Natural killer cell (primary cell): ENCODE measurements at places on chromosomes 11 and 22.

- no peaks in the 10 kb centered on the region for H3K4me1 ChIP-seq
- no peak overlapping the region for H3K4me3 ChIP-seq
- no peaks in the 10 kb centered on the region for H3K27me3 ChIP-seq
- H3K36me3 ChIP-seq, result no peaks in the 10 kb centered on the region
- H3K27ac ChIP-seq, result no peak overlapping the region
- DNase-seq, result no peak
Measured at GRCh38 chr11:19811380-19811779, 98.7 kb downstream of the NAV2 start.

GRCh38 chr22:45427114-45427513 lies 13.6 kb downstream of the RIBC2 start:
- H3K4me3 ChIP-seq, result no peak overlapping the region
- no peak overlapping the region for H3K27ac ChIP-seq
- H3K4me1 ChIP-seq, result peaks cover 17% of the 10 kb centered on the region
- no peak for DNase-seq

- no peak overlapping the region for H3K27ac ChIP-seq
- H3K4me3 ChIP-seq, result no peak overlapping the region
Measured at GRCh38 chr22:27749597-27750225, 51.8 kb downstream of the MN1 start.

GRCh38 chr22:43828725-43828997 lies 16.6 kb upstream of the EFCAB6 start:
- H3K4me1 ChIP-seq, result no peaks in the 10 kb centered on the region
- no peak overlapping the region for H3K27ac ChIP-seq
- no peaks in the 10 kb centered on the region for H3K36me3 ChIP-seq
- DNase-seq, result no peak
- no peak overlapping the region for H3K4me3 ChIP-seq

GRCh38 chr11:65546217-65546958 lies 11.8 kb downstream of the LTBP3 start:
- peaks cover 36% of the 10 kb centered on the region for H3K4me1 ChIP-seq
- no peaks in the 10 kb centered on the region for H3K27me3 ChIP-seq
- peak overlapping the region; percentile 34 for H3K4me3 ChIP-seq
- H3K27ac ChIP-seq, result peak overlapping the region; percentile 71
- peak; percentile 96 for DNase-seq

GRCh38 chr11:114433376-114433775 lies 5.9 kb upstream of the REXO2 start:
- no peaks in the 10 kb centered on the region for H3K27me3 ChIP-seq
- DNase-seq, result no peak
- H3K4me3 ChIP-seq, result no peak overlapping the region
- H3K4me1 ChIP-seq, result no peaks in the 10 kb centered on the region
- H3K36me3 ChIP-seq, result no peaks in the 10 kb centered on the region

DNA sequence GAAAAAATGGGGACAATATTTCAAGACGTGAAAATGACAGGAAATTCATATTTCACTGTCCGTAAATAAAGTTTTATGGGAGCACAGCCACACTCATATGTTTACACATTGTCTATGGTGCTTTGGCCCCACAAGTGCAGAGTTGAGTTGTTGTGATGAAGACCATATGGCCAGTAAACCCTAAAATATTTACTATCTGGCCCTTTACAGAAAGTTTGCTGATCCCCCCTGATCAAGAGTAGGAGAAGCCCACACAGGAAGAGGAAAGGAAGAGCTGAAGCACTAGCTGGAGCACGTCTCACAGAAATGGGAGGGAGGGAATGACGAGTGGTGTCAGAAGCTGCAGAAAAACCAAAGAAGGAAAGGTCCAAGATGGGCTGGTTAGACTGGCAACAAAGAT lies 78.8 kb downstream of the TNRC6B start:
- no peak for DNase-seq
- peaks cover 13% of the 10 kb centered on the region for H3K36me3 ChIP-seq
- H3K4me1 ChIP-seq, result no peaks in the 10 kb centered on the region
- H3K27ac ChIP-seq, result no peak overlapping the region
- H3K4me3 ChIP-seq, result no peak overlapping the region
- H3K27me3 ChIP-seq, result no peaks in the 10 kb centered on the region

GRCh38 chr11:97963528-97964331 lies 1057.0 kb upstream of the CNTN5 start:
- H3K36me3 ChIP-seq, result no peaks in the 10 kb centered on the region
- DNase-seq, result no peak
- no peaks in the 10 kb centered on the region for H3K27me3 ChIP-seq
- H3K4me1 ChIP-seq, result no peaks in the 10 kb centered on the region

- H3K4me1 ChIP-seq, result peaks cover 34% of the 10 kb centered on the region
- no peak overlapping the region for H3K27ac ChIP-seq
- no peaks in the 10 kb centered on the region for H3K27me3 ChIP-seq
- DNase-seq, result peak; percentile 13
- H3K36me3 ChIP-seq, result no peaks in the 10 kb centered on the region
Measured at GRCh38 chr11:2525166-2525861, 80.5 kb downstream of the KCNQ1 start.

GRCh38 chr22:19748991-19749664 lies 11.4 kb upstream of the TBX1 start:
- no peak for DNase-seq
- H3K4me1 ChIP-seq, result no peaks in the 10 kb centered on the region
- H3K27ac ChIP-seq, result no peak overlapping the region
- H3K36me3 ChIP-seq, result no peaks in the 10 kb centered on the region

GRCh38 chr11:62791501-62792201 lies at the start of gene TMEM223:
Gene TMEM223, minus strand, starts transcription at chr11:62792006. Its CDS starts 12 bp downstream, at chr11:62791994.
- peak; percentile 86 for DNase-seq
- peaks cover 41% of the 10 kb centered on the region for H3K4me1 ChIP-seq
- peak within 1 kb of the TSS; percentile 80 for H3K27ac ChIP-seq
- H3K4me3 ChIP-seq, result peak within 1 kb of the TSS; percentile 95
- H3K27me3 ChIP-seq, result no peaks in the 10 kb centered on the region

- H3K4me3 ChIP-seq, result no peak overlapping the region
- H3K36me3 ChIP-seq, result no peaks in the 10 kb centered on the region
- no peak overlapping the region for H3K27ac ChIP-seq
Measured at GRCh38 chr11:43779306-43779705, 98.8 kb downstream of the HSD17B12 start.

GRCh38 chr11:36012455-36012854 lies 68.6 kb downstream of the LDLRAD3 start:
- no peak overlapping the region for H3K27ac ChIP-seq
- no peak for DNase-seq
- H3K36me3 ChIP-seq, result no peaks in the 10 kb centered on the region
- H3K4me1 ChIP-seq, result no peaks in the 10 kb centered on the region
- no peak overlapping the region for H3K4me3 ChIP-seq

GRCh38 chr22:38032681-38033521 lies 24.3 kb upstream of the PICK1 start:
- H3K27me3 ChIP-seq, result no peaks in the 10 kb centered on the region
- H3K27ac ChIP-seq, result no peak overlapping the region
- DNase-seq, result no peak
- no peak overlapping the region for H3K4me3 ChIP-seq

DNA sequence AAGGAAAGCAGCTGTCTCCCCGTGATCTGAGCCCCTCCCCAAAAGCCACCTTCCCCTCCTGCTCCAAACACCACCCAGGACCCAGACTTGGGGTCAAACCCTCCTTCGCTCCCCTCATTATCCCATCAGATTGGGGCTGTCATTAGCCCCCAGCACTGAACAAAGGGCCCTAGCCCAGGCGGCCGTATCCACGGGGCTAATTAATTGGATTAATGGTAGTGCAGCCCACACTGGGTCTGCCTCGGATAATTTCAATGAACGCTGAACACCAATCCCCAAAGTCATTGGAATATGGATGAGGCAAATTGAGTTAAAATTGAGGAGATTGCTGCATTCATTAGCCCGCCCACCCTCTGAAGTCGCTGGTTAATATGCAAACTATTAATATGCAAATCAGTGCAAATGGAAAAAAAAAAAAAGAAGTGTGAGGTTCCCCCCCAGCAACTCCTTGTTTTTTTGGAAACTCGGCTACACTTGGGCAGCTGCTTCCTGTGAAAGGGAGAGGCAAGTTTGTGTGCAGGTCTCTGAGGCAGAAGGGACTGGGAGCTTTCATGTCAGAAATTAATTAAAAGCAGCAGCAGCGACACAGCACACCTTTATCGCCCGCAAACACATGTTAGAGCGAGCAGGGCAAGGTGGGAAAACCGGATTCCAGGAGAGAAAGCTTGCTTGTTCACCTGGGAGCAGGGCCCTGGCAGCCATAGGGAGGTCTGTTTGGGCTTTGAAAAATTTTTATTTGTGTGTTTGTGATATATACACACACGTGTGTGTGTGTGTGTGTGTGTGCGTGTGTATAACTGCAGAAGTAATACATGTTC lies 517.8 kb downstream of the MIAT start:
- no peaks in the 10 kb centered on the region for H3K4me1 ChIP-seq
- H3K27me3 ChIP-seq, result no peaks in the 10 kb centered on the region
- H3K4me3 ChIP-seq, result no peak overlapping the region
- no peaks in the 10 kb centered on the region for H3K36me3 ChIP-seq
- no peak overlapping the region for H3K27ac ChIP-seq

DNA sequence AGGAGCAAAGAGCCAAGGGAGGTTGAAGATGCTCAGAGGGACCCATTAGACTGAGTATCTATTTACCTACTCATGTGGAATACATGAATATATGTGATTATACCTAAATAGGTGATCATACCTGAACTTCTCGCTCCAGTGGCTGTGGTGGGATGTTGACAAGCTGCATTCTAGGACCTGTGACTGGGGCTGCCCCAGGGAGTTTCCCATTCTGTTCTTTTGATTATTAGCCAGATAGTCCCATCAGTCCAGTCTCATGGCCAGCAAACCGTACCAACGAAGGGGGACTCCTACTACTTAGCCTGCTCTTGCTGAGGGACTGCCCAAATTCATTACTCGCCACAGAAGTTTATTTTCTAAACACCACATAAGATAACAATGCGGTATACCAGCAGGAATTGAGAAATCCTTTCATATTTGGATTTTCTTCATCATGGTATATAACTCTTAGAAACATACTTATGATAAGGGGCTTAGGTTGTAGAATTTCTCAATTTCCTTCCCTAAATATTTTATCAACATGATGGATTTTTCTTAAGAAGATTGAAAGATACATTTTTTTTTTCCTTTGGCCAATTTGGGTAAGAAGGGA lies 273.9 kb downstream of the NTM start:
- no peak overlapping the region for H3K27ac ChIP-seq
- H3K36me3 ChIP-seq, result no peaks in the 10 kb centered on the region
- DNase-seq, result no peak

- no peaks in the 10 kb centered on the region for H3K4me1 ChIP-seq
- H3K4me3 ChIP-seq, result no peak overlapping the region
- no peak overlapping the region for H3K27ac ChIP-seq
Measured at GRCh38 chr11:66789097-66789890, 53.9 kb upstream of the RCE1 start.

DNA sequence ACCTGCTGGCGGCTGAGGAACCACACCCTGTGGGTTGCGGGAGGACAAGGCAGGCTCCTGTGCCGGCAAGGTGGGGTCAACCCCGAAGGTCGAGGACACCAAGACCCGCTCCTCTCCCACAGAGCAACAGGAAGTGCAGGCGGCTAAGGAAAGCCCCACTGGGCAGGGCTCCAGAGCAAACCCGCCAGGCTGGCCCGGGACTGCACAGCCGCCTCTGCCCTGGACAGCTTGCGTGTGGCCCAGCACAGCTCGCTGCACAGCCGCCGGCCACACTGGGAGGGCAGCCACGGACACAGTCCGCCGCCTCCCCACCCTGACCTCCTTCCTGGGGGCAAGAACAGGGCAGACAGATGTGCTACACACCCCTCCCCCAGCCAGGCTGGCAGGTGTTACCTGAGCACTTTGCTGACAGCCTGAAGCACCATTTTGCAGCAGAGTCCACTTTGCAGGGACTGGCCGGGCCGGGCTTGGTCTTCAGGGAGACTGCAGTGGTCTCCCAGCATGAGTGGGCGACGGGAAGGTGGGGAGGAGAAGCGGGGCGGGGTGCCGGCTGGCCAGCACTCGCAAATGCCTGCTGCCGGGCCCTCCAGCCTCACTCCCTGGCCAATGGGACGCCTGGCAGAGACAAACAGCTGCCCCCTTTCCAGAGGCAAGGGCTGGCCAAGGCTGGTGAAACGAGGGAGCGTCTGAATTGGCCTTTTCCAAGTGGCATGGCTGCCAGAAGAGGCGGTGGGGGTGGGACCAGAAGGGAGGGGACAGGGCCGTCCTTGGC lies at the start of gene MOB2:
MOB2 (minus strand) TSS at position 726 of the 772 bp plus-strand sequence; CDS start at position 503, 223 bp downstream.
- peaks cover 48% of the 10 kb centered on the region for H3K4me1 ChIP-seq
- no peak within 1 kb of the TSS for H3K4me3 ChIP-seq
- peak within 1 kb of the TSS; percentile 45 for H3K27ac ChIP-seq
- DNase-seq, result no peak

DNA sequence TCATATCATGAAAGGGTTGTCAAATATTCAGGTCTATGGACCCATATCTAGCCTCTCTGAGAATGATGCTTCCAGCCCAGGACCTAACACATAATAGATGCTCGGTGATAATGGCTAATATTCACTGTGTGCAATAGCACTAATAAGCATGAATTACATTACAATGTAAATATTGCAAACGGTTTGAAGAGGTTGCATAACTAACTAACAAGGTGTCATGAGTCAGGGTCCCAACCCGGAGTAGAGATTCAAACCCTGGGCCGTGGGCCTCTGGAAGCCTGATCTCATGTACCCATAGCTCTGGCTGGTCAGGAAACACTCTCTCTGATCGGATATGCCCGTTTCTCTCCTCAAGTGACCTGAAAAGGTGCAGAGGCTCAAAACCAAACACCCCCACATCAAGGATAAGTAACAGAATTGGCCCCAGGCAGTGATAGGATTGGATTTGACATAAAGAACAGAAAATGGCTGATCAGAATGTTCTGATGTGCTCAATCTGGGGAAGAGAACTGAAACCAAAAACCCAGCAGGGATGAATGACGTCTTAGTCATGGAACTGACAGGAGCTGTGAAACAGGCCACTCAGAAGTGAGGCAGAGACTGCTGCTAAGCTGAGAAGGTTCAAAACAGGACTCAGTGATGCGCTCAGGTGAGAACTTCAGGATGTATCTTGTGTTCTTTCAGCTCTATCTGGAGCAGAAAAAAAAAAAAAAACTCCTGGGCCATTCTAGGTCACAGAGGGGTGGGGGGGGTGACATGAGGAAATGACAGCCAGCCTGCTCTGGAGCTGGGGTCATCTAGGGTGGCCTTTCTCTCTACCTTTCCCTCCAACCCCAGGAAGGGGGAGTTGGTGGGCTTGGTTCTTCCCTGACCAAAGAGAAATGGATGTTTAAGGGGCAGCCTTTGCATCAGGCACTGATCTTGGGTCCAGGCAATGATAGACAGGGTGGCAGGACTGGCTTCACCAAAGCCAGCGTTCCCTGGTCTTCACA lies 6.6 kb upstream of the KCTD17 start:
- H3K4me1 ChIP-seq, result no peaks in the 10 kb centered on the region
- no peak overlapping the region for H3K4me3 ChIP-seq
- DNase-seq, result no peak
- H3K27ac ChIP-seq, result no peak overlapping the region
- H3K27me3 ChIP-seq, result no peaks in the 10 kb centered on the region
- H3K36me3 ChIP-seq, result no peaks in the 10 kb centered on the region

DNA sequence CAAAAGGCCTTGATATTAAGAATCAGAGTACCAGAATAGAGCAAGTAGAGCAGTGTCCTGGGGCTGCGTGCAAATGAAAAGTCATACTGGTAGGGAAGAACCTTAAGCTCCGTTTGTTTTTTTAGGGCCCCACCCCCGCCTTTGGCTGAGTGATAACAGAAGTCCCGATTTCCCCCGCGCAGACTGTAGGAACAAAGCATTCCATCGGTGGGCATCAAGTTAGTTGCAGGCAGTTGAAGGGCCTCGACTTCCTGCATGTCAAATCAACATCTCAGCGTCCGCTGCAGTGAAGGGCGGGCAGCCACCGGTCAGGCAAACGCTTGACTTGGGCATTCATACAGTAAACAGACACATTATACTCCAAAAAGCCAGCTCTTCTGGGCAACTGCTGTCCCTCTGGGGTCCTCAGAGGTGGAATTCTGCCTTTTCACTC lies 11.7 kb downstream of the LRP4 start:
- no peaks in the 10 kb centered on the region for H3K27me3 ChIP-seq
- no peak for DNase-seq
- no peak overlapping the region for H3K27ac ChIP-seq
- no peaks in the 10 kb centered on the region for H3K36me3 ChIP-seq
- H3K4me1 ChIP-seq, result no peaks in the 10 kb centered on the region
- no peak overlapping the region for H3K4me3 ChIP-seq
